ENCODE measurements at places on chromosomes 7 and 10.

DNA sequence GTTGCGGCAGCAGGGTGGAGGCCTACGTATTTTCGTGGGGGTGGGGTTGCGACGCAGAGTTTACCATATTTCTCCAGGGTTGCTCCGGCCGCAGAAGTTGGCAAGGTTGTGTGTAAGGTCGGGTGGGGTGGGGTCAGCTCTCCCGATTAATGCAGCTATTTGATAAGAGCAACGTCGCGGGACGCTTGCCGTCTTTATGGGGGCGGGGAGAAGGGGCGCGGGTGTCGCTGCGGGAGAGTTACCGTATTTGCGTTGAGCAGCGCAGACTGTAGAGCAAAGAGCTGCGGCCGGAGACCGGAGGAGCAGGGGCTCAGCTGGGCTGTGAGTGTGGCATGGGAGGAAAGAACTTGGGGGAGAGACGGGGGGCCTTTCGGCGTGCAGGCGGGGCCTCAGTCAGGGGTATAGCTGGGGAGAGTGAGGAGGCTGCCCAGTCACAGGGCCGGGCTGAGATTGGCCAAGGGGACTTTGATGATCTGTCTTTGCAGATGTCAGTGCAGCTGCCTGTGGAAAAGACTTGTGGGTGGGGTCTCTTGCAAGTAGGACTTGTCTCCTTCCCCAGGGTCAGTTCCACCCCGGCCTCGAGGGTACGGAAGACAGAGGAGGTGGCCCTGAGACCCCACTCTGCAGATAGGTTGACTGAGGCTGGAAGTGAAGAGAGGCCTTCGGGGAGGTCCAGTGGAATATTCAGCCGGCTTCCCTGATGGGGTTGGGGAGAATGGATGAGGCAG, 26.6 kb downstream of the ZNF775 start:
- no peak for DNase-seq

GRCh38 chr10:26225322-26225721, 8.7 kb downstream of the GAD2 start:
- DNase-seq = no peak

DNA sequence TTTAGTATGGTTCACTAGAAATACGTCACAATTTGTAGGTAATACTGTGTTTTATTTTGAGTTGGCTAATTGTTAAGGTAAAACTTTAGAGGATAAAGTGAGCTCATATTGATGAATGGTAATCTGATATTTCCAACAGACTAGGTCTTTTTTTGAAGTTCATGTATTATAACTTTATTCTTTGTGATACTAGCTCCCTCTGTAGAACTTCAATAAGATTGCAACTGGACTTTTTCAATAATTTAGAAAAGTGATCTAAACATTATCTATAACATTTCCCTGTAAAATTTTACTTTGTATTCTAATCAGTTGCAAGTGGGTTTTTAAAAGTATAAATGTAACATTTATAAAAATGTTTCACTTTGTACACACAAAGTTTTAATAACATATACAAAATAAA, 83.5 kb downstream of the ADK start:
- no peak for DNase-seq

GRCh38 chr10:42177077-42177792, 461.1 kb downstream of the ZNF33B start:
- DNase-seq = no peak

- DNase-seq = no peak
Observed at GRCh38 chr7:45368129-45368807, 205.9 kb upstream of the ADCY1 start.

DNA sequence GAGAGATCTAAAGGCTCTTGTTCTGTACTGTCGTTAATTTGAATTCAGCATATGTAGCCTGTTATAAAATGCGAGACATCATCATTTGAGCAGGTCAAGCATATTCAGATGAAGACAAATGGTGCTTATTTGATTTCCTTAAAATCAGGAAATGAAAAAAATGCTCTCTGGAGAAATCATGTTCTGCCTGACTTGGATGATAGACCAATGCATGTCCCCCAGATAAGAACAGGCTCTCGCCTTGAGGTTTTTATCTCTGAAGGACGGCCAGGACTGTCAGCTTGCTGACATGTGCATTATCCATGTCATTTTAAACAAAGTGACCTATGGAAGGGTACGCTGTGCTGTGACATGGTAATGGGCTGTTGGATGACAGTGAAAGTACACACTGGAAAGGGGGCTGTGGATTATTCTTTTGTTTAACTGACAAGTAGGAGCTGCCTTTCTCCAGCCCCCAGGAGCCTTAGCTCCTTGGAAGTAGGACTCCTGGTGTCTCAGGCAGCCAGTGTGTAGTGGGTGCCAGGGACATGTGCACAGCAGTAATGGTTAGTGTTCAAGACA, 695.1 kb upstream of the GALNT17 start:
- DNase-seq = no peak

DNA sequence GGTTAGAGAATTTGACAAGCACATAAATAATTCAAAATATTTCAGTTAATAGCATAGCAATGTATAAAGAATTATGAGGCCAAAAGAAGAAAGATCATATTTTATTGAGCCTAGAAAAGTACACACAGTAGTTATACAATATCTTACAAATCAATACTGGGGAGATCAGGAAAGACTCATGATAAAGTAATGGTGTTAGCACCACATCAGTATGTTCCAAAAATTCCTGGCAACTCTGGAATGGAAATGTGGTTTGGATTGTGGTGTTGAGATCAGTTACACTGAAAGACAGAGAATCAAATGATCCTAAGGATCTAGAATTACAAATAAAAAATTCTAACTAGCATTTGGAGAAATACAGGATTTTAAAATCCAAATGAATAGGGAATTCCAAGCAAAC, 420.5 kb upstream of the CNTNAP2 start:
- DNase-seq = no peak

- DNase-seq = no peak
Observed at GRCh38 chr7:92043098-92043497, 91.2 kb downstream of the CYP51A1 start.

GRCh38 chr10:102229810-102230263, 3.7 kb downstream of the ELOVL3 start:
- DNase-seq = peak; percentile 62

DNA sequence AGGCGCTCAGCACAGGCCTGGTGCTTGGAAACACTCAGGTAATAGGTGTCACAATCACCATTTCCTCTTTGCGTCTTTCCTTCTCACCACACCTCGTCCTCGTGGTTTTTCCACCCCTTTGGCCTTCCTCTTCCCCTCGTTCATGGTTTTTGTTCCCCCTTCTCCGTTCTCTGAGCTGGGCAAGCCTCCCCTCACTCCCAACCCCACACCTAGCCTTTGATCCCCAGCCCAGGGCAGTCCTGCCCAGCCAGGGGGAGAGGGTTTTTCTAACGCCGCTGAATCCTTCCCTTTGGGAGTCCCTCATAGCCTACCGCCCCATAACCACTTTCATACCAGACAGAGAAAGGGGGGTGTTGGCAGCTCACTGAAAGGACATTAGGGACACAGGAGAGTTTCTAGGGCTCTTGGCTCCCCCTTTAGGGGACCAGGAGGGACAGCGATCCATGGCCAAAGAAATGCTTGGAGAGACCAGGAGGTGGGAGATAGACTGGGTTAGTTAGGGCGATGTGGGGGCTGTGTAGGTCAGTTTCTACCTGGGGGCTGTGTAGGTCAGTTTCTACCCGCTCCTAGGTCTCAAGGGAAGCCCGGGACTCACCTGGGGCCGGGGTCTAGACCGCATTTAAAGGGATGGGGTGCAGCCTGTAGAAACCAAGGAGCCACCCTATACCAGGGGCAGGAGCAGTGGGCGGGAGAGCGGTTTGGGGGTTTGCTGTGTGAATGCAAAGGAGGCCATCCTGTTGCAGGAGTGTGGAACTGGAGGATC, 1.4 kb downstream of the EPHB4 start:
- DNase-seq = peak; percentile 74

- DNase-seq = no peak
Observed at GRCh38 chr10:70812814-70813213, 2.9 kb upstream of the SGPL1 start.

DNA sequence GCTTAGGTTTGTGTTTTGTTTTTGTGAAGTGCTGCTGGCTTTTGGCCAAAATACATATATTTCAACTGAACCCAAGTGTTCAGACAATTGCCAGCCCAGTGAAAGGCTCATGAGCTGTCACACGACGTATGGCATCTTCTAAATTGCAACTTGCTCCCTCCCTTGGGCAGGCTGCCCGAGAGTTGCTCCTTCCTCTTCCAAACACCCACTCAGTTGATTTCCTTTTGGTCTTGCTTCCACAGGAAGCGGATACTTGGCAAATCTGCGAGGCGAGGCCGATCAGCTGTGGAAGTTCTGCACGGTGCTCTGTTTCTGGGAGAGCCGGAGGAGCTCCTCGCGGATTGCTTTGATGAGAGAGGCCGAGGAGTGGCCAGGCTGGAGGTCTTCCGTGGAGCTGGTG, 39.6 kb upstream of the ATP6V0A4 start:
- DNase-seq = no peak

- no peak for DNase-seq
Observed at GRCh38 chr7:7694542-7694941, 23.9 kb downstream of the RPA3 start.

- no peak for DNase-seq
Observed at GRCh38 chr7:148060724-148061123, 529.8 kb upstream of the C7orf33 start.

GRCh38 chr7:37394158-37394557, 54.5 kb downstream of the ELMO1 start:
- no peak for DNase-seq

GRCh38 chr7:20447021-20447650, 116.4 kb downstream of the ITGB8 start:
- DNase-seq = no peak

DNA sequence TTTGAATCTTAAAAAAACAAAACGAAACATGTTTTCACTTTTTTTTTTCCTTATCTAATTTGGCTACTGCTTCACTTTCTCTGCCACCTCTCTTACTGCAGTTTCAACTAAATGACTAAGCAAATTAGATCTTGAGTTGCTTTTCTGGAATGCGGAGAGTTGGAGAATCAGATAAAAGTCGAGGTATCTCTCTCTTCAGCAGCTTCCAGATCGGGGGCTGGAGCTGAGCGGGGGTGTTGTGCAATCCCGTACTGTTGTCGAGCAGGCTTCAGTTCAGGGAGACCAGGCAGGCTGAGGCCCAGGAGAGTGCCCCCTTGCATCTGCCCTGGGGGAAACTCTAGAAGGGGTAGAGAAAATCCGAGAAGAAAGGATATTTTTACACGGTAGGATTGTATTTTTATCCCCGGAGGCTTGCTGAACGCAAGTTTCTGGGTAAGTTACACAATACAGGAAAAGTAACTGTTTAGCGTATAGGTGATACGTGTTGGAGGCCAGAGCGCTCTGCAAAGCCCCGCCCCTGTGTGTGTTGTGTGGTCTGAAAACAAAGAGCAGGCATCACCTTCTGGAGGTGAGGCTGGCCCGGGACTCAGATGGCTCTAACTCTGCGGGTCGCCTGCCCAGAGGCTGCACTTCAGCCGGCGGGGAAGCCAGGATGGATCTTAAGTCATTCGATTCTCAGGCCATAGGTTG, 116.6 kb downstream of the KLF6 start:
- peak; percentile 81 for DNase-seq

- DNase-seq = no peak
Observed at GRCh38 chr10:78634389-78634815, 434.4 kb upstream of the ZMIZ1 start.

DNA sequence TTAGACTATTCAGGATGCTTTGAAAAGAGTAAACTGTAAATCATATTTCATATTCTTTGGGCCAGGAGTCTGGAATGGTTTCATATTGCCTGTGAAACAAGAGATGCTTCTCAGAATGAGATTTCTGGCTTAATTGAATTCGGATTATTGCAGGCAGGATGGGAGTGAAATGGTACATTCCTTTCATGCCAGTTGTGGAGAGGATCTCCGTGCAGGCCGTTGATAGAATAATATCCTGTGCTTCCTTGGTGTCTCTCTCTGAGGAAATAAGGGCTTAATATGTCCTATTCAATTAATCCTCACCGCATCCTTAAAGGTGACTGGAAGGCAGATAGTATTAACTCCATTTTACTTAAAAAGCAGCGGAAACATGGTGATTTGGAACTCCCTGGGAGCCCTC, 56.6 kb downstream of the CUX1 start:
- DNase-seq = no peak

GRCh38 chr10:48804740-48805182, 120.1 kb downstream of the WDFY4 start:
- DNase-seq = no peak

DNA sequence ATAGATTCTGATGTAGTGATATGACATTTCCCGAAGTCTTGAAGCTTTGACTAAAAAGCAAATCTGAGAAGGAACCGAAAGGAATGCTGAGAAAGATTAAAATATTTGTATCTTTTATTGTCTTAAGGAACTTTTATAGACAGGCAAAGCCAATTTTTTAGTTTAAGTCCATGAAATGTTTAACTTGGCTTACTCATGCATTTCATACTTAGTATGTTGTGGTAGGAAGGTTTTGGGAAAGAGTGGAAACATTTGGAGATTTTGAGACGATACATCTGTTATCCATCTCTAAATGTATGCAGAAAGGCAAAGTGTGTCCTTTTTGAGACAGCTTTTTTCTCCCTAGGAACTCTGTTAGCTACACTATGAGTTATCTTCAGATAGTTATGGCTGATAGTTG, 10.1 kb downstream of the TBC1D12 start:
- no peak for DNase-seq

DNA sequence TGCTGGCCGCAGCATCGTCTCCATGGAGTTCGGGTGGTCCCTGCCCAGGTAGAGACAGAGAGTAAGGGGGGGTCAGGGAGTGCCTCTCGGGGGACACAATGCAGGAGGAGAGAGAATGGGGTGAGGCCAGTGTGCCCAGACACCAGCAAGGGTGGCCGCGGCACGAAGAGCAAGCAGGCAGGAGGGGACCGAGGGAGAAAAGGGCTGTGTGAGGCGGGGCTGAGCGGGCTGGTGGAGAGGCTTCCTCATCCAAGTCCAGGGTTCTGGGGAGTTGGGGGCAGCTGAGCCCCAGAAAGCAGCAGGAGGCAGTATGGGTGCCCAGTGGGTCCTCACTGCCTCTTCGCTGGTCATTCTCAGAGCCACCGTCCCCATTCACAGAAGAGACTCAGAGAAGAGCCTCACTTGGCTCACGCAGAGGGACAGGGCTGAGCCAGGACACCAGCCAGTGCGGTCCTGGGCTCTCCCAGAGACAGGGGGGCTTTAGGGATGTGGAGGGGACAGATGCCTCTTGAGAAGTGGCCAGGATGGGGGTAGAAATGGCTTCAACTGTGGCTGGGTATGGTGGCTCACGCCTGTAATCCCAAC, 78.9 kb downstream of the MICALL2 start:
- DNase-seq = no peak

- no peak for DNase-seq
Observed at GRCh38 chr10:110352930-110353243, 48.2 kb upstream of the SMNDC1 start.

DNA sequence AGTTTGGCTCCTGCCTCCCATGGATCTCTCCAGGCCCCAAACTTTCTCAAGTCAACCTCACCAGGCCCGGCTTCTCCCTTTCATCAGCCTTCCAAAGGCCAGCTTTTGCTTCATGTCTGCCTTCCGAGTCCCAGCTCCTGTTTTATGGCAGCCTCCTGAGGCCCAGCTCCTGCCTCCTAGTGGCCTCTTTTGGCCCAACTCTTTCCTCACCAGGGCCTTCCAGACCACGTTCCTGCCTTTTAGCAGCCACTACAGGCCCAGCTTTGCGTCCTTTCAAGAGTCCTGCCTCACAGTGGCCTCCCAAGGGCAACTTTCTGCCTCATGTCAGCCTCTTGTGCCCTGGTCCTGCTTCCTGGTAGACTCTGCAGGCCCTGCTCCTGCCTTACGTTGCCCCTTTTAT, 15.3 kb upstream of the TMEM248 start:
- no peak for DNase-seq

GRCh38 chr7:66082083-66082482, 6.5 kb downstream of the ASL start:
- DNase-seq = no peak

GRCh38 chr7:97021747-97022490, 2.7 kb downstream of the DLX5 start:
- DNase-seq = no peak

Data from K562 (cell line).